ENCODE measurements at places on chromosomes 5 and 9.

GRCh38 chr9:74951725-74952151, 974 bp downstream of the C9orf40 start:
- peak; percentile 62 for DNase-seq

DNA sequence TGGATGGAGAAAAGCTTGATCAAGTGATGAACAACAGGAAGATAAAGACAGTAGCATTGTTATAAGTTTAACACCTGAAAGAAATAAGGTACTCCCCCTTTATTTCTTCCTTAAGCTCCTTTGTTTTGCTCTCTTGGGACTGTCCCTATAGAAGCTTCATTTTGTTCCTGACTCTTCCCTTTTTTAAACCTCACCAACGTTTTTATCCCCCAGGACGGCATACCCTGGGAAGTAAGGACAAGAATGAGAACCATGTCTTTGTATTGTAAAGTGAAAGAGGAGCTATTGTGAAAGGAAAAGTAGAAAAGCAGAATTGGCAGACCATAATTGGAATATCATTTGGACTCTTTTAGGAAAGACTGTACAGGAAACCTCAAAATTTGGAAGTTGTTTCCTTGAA, 1368.6 kb upstream of the C9orf72 start:
- no peak for DNase-seq

- DNase-seq: no peak
Measured at GRCh38 chr5:1966461-1966860, 83.7 kb upstream of the IRX4 start.

GRCh38 chr9:91795598-91796241, 154.3 kb downstream of the ROR2 start:
- no peak for DNase-seq

Measured in hematopoietic multipotent progenitor cell treated with erythropoietin and hydrocortisone succinate and interleukin-3 and kit ligand, for 15 days (in vitro differentiated cells).